ENCODE measurements at places on chromosomes 2 and 18.
A peak's percentile ranks its signal among the peaks of the same experiment; 100 is the strongest.

GRCh38 chr2:104318001-104318665 lies 535.8 kb upstream of the POU3F3 start:
- no peak for DNase-seq

GRCh38 chr2:46847185-46847710 lies 68.4 kb downstream of the MCFD2 start:
- peak; percentile 67 for DNase-seq

DNA sequence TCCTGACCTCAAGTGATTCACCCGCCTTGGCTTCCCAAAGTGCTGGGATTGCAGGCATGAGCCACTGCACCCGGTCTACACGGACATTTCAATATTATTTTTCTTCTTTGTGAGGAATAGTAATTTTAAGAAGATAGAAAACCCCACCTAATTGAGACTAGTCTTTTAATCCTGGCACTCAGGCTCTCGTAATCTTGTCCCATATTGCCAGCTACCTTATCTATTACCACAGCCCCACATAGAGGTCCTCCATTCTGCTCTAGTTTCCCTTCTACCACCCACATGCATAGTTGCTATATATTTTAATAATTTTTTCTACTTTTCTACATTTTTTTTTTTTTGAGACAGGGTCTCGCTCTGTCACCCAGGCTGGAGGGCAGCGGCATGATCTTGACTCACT lies 9.5 kb upstream of the USP14 start:
- DNase-seq = no peak

GRCh38 chr18:32335228-32335627 lies 135.5 kb downstream of the GAREM1 start:
- DNase-seq = no peak

- DNase-seq = peak; percentile 12
Measured at GRCh38 chr2:204753841-204754240, 208.6 kb downstream of the PARD3B start.

DNA sequence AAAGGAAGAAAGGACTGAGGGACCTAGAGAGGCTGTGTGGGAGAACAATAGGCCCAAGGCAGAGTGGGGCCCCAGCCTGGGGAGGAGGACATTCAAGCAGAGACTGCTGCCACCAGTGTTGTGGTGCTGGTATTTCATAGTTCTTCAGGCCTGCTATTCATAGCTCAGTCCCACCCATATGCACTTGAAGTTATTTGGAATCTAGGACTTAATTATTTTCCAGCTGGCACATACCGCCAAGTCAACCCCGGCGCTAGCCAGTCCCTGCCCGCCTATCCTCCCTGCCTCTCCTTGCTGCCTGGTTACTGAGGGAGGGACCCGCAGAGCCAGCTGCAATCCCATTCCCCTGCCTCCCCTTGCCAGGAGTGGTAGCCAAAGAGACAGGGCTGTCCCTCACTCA lies 141.2 kb downstream of the CABLES1 start:
- DNase-seq = no peak

DNA sequence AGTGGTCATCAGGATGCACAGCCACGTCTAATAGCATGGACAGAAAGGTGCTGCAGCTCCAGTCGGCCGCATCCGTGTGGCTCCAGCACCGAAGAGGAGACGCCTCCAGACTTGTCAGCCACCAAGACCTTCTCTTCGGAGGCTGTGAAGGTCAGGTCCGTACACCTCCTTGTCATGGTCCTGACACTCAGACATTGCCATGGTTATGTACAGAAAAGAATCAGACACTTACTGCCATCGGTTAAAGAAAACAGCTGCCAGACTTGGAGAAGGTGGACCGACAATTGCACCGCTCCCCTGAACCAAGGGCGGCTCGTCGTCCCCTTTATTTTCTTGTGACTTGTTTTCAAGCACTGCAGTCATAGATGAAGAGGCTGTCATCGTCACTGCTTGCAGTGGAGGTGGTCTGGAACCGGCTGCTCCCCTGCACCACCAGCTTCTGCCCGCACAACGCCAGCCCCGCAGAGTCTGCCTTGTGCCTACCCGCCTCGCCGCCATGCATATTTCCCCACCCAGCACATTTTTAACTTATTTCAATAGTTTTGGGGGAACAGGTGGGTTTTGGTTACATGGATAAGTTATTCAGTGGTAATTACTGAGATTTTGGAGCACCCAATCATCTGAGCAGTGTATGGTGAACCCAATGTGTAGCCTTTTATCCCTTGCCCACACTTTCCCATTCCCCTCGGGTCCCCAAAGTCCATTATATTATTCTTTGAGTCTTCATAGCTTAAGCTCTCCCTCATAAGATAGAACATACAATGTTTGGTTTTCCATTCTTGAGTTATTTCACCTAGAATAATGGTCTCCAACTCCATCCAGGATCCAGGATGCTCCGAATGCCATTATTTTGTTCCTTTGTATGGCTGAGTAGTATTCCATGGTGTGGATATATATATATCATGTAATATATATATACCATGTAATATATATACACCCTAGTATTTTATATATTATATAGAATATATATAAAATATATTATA lies 18.1 kb downstream of the FBXO48 start:
- DNase-seq = no peak

Data from DMS53 (cell line).